ENCODE measurements at places on chromosomes 4 and X. TPM values are rescaled to one million over a fixed set of nuclear protein-coding genes. Genes with fewer than 3 reads are reported as not detected.

DNA sequence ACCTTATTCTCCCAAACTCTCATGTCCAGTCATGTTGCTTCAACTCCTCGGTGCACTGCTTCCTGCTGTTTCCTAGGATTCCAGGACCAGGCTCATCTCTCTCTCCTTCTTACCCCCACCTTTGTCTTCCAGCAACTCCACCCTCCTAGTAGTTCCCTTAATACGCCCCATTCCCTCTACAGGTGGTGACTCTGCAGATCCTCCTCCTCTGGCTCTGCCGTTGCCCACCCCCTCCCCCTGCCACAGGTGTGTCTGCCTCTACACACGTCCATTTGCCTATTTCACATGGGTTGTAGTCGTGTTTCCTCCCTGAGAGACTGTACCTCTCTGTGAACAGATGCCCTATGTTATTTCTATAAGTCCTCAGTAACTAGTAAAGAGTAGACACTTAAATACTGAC is 32.4 kb downstream of the CDS1 start:
- no peak for DNase-seq

DNA sequence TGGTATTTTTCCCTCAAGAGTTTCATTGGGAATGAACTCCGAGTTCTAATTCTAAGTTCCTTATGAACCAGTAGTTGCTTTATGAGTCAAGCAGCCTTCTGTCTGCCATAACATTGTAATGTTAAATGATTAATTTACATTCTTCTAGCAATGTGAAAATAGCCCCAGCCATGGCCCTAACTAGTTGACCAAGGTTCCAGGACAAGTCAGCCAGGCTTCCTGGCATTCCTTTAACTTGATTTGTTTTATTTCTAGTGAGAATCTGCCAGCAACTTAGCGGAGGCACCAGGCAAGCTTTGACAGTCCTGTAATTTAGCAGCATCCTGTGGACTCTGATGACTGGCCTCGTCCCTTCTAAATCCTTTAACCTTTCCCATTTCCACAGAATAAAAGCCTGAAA is 69.0 kb downstream of the GLRA2 start:
- no peak for DNase-seq

DNA sequence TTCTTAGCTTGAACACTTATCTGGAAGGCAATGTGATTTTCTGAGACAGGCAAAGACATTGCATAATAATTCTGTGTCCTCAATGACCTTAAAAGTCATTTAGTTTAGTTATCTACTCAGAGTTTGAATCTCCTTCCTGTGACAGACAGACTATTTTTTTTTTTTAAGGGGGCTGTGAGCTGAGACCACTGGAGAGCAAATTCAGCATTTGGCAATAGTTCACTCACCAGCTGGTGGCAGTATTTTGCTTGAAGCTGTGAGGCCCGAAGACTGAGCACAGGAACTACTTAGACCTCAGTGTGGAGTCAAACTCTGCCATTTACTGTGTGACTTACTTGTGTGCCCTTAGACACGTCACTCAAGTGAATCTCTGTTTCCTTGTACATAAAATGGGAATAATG is 22.9 kb upstream of the CPE start:
- peak; percentile 33 for DNase-seq

DNA sequence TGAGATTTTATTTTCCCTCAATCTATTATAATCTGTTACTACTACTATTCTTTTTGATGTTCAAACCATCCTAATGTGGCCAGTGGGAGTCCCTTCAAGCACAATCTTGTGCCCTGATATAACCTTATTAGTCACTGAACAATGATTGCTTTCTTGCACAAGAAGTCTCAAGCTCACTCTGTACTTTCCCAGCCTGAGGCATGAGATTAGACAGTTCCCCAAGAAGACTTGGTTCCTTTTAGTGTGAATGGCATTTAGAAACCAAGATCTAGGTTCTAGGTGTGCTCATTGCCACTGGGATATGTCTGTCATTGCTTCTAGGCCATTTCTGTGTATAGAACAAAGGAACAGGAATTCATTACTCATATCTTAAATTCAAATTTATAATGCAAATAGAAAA is 28.0 kb upstream of the RBM41 start:
- DNase-seq, result no peak

DNA sequence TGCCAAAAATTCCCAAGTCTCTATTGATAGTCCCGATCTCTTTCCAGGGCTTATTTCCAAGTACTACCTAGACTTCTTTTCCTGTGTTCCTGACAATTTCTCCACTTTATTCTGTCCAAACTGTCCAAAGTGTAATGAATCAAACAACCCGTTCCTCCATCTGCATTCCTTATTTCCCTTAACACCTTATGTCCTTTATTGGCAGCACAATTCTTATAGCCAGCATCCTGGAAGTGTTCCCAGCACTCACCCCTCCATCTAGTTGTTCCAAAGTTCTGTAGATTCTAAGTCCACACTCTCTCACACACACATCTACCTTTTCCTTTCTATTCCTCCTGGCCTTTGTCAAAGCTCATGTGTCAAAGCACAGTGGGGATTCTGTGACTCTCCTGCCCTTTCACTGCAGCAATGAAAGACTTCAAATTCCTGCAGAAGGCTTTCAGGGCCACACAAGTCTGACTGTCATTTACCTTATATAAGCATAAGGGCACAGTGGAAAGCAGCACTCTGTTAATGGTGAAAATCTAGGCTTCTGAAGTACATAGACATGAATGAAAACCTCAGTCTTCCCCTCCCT is 22.1 kb downstream of the LIMCH1 start:
- DNase-seq, result no peak

DNA sequence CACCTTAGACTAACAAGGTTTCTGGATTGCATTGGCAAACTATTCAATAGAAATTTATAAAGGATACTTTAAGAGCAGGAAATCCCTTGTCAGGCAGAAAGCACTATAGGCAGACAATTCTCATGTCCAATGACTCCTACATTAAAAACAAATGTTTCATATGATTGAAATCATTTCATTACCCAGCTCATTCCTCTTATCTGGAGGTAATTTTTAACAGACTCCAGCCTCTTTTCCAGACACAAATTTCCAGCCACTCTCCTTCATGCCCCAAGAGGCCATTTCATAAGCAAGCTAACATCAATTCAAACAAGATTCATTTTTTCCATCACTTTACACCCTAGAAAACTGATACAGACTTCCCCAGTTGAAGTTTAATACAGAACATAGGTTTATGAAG is 495.1 kb upstream of the FRG1 start:
- no peak for DNase-seq

GRCh38 chrX:69025802-69026301 is 139.4 kb downstream of the PJA1 start:
- no peak for DNase-seq

GRCh38 chrX:39322496-39322895 is 521.2 kb downstream of the MID1IP1 start:
- no peak for DNase-seq

COL4A6 gene
- not detected for total RNA-seq

VCX gene
- not detected for total RNA-seq

USP17L28 gene
- total RNA-seq, result not detected

DNA sequence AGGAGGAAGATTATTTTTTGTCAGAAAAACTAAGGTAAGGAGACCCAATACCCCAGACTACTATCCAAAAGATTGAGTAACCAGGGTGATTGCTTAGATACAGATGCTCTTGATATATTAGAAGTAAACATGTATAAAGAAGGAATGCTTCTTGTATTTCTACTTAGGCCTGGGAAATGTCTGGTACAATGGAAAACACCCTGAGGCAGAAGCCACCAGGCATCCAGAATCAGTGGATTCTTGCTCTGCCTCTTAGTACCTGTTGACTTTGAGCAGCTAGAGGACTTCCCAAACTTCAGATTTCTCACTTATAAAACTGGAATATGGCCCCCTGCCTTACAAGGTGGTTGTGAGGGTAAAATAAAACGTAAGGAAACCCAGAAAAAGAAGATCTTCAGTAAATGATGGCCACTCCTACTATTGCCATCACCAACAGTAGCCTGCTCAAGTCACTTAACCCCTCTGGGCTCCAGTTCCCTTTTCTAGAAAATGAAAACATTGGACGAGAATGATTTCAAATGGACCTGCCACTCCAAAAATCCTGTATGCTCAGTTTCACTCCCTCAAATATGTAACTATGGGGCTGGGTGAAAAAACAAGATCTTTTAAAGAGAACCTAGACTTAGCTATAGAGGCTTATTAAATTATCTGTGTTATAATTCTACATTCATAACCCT is 56.6 kb downstream of the AMELX start:
- no peak for DNase-seq

GRCh38 chrX:70434352-70434866 is 10.2 kb upstream of the DLG3 start:
- DNase-seq, result peak; percentile 82

ZXDA gene
- 3.0 TPM for total RNA-seq

DNA sequence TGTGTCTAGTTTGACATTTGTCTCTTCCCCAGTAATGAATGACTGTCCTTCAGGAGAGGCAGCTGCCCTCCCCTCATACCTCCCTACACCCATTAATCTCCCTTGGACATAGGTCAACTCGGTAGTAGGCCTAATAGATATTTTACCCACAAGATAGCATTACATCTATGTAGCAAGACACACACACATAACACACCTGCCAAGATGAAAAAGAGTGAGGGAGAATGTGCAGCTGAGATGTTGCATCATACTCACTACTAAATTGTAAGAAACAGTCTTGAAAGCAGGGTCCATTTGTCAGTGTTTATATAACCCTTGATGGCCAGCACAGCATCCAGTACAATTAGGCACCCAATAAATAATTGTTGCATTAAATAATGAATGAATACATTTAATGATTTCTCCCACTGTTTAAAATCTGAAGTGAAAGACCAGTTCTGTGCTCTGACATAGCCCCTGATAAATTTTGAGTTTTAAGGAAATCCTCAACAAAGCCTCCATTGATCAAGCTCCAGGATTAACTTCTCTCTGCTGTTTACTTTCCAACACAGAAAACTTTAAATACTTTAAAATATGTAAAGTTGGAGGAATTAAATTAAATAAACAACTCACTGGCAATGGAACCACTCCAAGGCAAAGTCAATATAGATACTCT is 440.8 kb upstream of the RASGEF1B start:
- no peak for DNase-seq

GRCh38 chrX:103453655-103454054 is 65.6 kb downstream of the RAB40A start:
- DNase-seq, result no peak

MGAT4D gene
- not detected for total RNA-seq

- DNase-seq, result no peak
Measured at GRCh38 chrX:129622757-129623301, 31.9 kb downstream of the APLN start.

RASSF6 gene
- total RNA-seq, result not detected

DNA sequence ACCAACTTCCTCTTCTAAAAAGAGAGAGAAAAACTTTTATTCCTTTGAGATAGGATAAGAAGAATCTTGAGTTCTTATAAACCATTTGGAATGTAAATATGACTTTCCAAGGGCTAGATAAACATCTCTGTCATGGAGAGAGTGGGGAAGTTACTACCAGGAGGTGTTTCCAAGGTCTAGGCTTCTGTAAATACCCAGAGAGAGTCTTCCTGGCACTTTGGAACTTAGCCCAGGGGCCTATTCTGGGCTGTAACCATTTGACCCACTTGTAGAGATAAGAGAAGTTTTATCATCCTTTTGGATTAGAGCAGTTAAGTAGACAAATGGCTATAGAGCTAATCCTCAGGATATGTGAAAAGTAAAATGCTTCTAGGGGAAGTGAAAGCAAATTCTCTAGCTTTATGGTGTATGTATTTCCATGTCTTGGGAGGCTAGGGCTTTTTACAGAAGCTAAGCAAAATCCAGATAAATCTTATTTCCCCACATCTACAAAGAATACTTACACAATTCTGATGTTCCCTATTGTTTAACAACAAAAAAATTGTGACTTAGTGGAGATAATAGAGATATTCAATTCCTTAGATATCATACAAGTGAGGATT is 51.1 kb downstream of the MCUB start:
- DNase-seq, result no peak

GRCh38 chrX:72573158-72573511 is 492 bp upstream of the HDAC8 start:
- DNase-seq, result no peak

DNA sequence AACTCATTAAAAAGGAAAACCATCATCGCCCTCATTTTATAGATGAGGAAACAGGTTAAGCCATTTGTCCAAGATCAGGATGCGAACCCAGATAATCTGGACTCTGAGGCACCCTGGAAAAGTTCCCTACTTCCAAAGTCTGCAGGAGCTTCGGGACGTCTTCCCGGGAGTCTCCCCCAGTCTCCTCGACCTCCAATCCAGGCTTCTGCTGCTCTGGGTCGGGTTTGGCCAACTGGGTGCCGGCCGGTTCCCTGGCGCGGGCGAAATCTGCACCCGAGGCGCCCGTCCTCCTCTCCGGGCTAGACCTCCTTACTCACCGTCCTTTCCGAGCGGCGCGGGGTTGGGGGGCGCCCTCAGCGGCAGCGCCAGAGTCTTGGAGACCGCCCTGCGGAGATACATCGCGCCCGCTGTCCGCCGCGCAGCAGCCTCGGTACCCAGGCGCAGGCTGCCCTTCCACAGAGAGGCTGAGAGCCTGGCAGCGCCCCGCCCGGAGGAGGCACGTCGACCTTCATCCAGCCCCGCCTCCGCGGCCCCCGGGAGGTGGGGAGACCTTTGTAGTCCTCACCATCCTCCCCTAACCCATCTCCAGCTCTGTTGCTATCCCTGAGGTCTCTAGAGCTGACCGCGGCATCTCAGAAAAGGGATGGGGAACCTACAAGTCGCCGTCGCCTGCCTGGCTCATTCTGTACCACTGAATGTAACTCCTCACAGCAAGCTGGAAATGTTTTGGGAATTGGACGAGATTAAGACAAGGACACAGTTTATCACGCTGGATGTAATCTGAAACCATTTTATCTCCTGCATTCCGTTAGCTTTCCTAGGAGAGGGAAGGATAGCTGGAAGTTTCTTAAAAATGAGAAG is at the start of gene MGARP:
Gene MGARP, minus strand, starts transcription at position 466 of the 861 bp plus-strand sequence. Its CDS starts 67 bp downstream, at position 399.
- peak; percentile 49 for DNase-seq

DNA sequence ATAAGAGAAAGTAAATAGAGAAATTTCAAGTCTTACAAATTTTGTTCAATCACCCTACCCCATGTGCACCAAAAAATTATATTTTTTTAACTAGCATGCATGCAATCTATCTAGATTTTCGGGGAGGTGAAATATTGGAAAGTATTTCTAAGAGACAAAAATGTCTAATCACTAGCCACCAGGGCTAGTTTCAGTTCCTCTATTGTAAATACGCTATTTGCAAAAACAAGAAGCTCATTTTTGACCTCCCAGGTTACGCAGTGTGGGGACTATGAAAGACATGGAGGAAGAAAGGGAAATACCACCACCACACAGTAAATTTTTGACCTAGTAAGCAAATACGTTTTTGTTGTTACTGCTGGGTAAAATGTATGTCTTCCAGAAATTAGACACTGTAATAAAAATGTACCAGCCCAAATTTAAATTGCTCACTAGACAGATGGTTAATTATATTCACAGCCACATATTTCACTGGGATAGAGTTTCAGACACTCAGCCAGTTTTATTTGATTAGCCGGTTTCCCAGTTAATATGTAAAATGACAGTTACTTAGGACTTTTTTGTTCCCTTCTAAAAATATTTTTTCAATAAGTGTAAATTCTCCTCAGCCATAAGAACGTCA is 2.2 kb downstream of the NEXMIF start:
- DNase-seq, result no peak

CXCR3 gene
- 20.1 TPM for total RNA-seq
